ENCODE measurements at places on chromosomes 16 and 17.

GRCh38 chr16:56998861-56999260, 9.5 kb downstream of the NLRC5 start:
- DNase-seq = no peak

- DNase-seq = no peak
These were observed 350.6 kb upstream of the MAF start for GRCh38 chr16:79950932-79951719.

- no peak for DNase-seq
These were observed 43.9 kb upstream of the SSTR5 start for GRCh38 chr16:1028524-1029258.

DNA sequence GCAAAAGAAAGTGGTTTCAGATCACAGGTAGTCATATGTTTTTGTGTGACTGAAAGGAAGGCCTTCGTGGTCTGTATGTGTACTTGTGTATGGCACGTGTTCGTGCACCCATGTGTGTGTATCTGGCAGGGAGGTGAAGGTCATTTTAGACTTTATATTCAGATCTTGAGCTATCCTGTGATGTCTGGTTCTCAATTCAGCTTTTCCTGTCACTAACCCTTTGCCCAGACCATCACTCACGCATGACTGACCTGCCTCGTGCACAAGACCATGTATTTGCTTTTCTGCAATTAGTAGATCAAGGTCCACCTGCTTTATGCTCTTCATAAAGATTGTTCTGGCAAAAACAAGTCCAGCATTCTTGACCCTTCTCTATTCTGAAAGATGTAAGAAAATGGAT, 139.7 kb upstream of the MAF start:
- no peak for DNase-seq

DNA sequence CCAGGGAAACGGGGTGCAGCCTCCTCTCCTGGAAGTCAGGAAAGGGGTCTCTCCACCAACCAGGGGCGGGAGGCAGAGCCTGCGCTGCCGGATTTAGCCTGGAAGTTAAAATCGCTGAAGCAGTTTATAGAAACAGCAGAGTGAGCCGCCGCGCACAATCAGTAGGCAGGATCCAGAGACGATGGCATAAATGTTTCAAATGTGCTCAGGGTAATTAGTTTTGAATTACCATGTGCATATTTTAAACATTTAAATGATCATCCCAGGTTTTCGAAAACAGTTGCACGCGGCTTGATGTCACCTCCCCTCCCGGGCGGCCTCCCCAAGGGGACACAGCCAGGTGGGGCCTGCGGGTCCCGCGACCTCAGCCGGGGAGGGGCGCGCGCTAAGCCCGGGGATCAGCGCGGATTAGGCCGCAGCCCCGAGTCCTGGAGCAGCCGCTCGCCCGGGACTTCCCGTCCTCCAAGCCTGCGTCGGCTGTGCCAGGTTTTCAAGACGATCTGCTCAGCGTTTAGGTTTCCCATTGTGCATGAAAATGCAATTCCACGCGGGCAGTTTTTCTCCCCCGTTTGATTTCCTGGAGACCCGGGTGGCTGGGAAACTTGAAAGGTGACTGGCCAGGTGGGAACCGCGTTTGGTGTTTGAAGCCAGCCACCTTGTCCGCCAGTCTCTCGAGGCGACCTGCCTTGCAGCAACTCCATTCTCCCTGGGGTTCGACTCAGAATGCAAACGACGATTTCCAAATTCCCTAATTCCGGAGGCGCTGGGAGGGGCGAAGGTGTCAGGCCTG, 78.3 kb downstream of the RPA1 start:
- DNase-seq = no peak

DNA sequence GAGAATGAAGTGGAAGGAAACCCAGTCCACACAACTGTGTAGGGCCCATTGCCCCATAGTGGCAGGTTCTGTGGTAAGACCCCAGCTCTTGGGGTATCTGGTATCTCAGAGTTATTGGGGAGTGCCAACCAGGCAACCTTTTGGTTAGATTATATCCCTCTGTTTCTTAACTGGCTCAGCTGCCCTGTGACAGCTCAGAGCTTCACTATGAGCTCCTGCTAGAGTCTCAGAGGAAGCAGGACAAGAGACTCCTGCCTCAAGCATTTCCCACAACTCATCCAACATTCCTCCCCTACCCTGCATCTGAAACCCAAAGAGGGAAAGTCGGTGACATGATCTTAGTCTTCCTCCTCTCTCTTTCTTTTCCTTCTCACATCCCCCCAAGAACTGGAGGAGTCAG, 292.3 kb downstream of the SHISA9 start:
- DNase-seq = no peak

DNA sequence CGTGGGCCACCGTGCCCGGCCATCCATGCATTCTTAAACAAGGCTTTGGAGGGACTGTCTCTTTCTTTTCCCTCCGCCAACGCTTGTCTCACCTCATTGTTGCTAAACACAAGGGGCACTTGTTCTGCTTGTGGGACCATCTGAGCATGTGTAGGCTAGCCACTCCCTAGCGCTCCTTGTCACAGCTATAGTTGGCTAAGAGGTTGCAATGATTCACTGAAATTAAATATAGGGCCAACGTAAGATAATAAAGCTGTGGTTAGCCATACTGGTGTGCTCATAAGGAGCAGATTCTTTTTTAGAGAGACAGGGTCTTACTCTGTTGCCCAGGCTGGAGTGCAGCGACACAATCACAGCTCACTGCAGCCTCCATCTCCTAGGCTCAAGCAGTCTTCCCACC, 41.2 kb downstream of the KIAA0513 start:
- DNase-seq = no peak

DNA sequence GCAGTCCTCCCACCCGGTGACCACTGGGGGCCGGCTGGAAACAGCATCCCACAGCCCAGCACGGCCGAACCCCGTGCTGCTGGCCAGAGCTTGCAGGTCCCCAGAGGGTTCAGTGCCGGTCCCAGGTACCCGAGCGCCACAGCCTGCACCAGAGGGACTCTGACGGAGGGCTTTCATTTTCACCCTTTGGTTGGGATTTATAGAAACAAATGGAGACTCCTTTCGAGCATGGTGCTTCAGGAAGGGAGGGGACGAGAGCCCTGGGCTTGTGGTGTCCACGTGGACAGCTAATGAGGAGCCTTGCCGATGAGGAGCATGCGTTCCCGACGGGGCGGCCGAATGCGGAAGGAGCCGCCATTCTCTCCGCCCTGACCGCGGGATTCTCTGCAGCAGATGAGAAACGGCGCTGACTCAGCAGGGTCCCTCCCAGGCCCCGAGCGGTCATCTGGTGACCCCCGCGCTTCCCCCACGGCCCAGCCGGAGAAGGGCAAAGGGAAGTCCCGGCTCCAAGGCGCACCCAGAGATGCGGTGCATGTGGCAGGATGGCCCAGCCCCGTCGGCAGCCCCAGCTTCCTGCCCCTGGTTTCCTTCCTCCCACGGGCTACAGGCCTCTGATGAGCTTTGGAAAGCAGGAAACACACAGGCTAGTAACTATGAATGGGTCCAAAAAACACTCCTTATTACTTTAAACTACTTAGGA, 9.8 kb downstream of the SLC38A10 start:
- DNase-seq = peak; percentile 70

DNA sequence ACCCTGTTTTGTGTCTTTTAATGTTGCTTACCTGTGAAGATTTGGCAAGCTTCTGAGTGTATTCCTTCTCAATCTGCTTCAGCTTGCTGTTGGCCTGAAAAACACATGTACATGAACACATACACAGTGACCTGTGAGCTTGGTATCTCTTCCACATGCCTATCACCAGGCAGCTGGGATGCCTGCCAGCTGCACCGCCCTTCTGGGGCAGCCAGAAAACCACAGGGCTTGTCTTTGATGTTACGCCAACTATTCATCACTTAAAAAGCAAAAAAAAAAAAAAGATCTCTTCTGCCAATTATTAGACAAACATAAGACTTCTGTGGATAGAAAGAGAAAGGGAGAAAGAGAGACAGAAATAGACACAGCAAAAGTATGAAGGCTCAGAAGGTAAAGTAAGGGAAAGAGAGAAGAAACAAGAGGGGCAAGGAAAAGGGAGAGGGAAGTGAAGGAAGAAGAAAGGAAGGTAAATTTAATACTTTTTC, 189.2 kb upstream of the AXIN2 start:
- DNase-seq = no peak

- no peak for DNase-seq
These were observed 10.4 kb upstream of the METTL22 start for GRCh38 chr16:8611122-8611521.

GRCh38 chr17:79055197-79055596, 19.4 kb upstream of the ENGASE start:
- no peak for DNase-seq

GRCh38 chr17:82754297-82755208, 2.7 kb downstream of the TBCD start:
- DNase-seq = no peak

- DNase-seq = no peak
These were observed 73.5 kb downstream of the TEX14 start for GRCh38 chr17:58618336-58618735.

- DNase-seq = no peak
These were observed 55.8 kb upstream of the TANC2 start for GRCh38 chr17:62910277-62910676.

DNA sequence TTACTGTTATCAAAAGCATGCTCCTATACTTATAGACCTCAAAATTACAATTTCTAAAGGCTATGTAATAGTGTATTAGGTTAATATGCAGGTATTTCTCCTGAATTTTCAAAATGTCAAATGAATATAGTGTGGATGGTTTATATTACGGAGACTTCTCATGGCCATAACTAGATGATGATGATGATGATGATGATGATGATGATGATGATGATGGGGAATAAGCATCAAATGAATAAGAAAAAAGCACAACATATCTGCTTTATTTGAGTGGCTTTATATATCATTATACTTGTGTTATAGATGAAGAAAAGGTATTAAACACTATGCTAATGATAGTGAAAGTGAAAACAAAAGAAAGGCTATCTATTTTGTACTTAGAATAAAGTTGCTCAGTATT, 53.9 kb downstream of the CDC27 start:
- no peak for DNase-seq

- DNase-seq = peak; percentile 45
These were observed 12.0 kb upstream of the MEOX1 start for GRCh38 chr17:43673516-43674323.

DNA sequence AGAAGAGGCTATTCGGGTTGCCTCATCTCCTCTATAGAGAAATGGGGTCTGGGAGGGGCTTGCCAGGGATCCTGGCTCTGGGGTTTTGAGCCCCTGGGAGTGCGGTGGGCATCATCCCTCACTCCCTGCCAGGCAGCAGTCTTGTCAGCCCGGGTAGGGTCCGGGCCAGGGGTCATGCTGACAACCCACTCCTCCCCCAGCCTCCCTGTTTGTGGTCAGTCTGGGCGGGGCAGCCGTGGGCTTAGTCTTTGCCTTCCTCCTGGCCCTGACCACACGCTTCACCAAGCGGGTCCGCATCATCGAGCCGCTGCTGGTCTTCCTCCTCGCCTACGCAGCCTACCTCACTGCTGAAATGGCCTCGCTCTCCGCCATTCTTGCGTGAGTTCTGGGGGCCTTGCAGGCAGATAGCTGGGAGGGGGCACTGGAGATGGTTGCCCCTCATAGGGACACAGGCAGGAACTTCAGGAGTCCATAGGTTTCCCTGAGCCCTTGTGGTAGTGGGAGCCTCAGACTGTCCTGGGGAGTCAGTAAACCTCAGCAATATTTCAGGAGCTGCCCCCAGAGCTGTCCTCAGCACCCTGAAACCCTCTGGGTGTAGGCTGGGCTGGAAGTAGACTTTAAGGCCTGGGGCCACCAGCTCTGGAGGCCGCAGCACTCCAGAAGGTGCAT, 6.9 kb downstream of the SLC9A5 start:
- no peak for DNase-seq

DNA sequence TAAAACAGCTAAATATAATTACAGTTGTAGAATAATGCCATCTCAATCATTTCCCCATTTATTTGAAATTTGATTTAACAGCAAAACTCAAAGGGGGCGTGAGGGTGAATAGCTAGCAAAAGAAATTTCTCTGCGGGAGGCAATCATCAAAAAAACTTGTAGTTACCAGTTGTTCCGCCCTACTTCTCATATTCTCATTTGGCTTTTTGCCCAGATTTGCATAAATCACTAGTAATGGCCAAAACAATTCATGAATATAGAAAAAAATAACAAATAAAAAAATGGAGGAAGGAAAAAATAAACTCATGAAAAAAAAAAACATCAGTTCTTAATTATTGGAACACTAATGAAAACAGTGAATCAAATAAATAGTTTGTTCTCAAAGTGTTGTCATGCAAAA, 722.6 kb upstream of the KIF2B start:
- DNase-seq = no peak

DNA sequence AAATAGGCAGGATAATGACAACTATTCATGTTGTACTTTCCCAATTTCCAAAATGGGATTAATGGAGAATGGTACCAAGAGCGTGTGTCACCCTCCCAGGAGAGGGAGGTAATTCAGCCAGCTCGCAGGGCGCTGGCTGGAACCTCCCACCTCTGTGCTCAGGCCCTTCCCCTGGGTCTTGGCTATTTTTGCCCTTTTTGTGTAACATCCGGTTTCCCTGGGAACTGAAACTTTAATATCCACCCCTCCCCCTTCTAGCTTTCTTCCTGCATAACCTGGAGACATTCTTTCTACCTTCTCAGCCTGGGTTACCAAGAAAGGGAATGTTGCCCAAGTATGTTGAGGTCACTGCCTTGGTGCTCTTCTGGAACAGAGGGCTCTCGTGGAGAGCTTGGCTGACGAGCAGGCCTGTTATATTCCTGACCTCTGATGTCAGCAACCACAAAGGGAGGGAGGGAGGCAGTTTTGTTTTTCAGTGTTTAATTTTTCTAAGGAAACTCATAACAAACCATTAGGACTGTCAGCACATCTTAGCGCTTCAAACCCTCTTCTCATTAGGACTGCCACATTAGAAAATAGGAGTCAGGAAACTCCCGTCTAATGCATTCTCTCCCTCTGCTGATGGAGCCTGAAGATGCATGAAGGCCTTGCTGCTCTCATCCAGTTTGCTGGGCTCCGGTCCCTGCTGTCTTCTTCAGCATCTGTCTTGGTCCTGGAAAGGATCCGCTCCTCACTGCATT, 25.6 kb downstream of the ITGB3 start:
- DNase-seq = peak; percentile 58

GRCh38 chr17:76235883-76236282, 4.4 kb downstream of the RNF157 start:
- no peak for DNase-seq

- no peak for DNase-seq
These were observed 17.6 kb upstream of the MYH3 start for GRCh38 chr17:10674704-10675103.

All from GM12892 (cell line).